ENCODE measurements at places on chromosomes 4 and X. TPM values are rescaled to one million over a fixed set of nuclear protein-coding genes. Genes with fewer than 3 reads are reported as not detected.

DNA sequence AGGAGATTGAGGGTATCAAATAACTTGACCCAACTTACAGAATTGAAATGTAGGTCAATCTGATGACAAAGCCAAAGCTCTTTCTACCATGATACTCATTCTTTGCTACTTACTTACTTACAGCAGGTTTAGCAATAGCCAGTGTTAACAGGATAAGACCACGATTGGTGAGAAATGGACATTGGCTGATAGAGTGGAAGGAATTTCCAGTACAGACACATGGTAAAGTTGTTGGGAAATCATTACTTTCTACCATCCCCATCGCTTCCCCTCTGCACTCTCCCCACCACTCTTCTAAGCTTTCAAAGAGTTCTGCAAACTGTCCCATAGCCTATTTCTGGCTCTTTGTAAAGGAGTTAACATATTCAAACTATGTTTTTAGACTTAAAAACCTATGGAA is 119.7 kb downstream of the CHRNA9 start:
- DNase-seq: no peak

Gene SPIN4
- total RNA-seq: 13.4 TPM

GRCh38 chr4:116024954-116025708 is 911.7 kb upstream of the NDST4 start:
- DNase-seq: no peak

DNA sequence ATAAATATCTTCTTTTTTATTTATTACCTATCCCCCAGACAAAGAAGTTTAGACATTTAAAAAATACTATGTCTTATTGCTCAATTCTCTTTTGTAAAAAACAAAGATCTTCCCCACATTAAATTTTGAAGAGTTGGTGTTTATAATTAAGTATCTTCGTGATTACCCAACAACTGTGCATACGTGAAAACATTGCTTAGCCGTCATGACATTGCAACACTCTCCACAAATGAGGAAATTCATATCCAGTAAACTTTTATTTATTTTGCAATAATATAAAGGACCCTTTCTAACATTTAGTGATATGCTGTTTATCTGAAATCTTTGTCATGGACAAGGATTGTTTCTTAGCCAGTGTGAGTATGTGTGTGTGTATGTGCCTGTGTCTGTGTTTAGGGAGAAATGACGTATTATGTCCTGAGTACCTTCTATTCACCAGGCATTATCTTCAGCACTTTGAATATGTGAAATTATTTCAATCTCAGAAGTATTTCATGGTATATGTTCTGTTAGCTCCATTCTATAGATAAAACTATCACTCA is 26.1 kb upstream of the EREG start:
- no peak for DNase-seq

DNA sequence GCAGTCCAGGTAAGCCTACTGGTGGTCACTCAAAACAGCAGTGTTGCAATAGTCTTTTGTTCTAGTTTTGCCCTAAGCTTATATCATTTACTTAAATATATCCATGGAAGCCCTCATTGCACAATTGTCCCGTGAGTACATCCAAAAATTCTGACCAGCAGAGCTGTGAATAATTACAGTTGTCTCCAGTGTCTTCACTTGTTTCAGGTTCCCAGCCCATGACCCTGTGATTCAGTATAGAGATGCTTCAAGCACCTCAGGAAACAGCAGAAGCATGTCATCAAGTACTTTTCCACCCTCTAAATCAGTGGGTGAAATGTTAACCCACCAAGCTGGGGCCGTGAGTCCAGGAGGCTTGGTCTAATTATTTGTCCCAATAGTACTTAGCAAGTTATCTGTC is 214.9 kb upstream of the RPS6KA3 start:
- no peak for DNase-seq
